MG63 (cell line): ENCODE measurements at places on chromosomes 11 and 22. TPM values are rescaled to one million over a fixed set of nuclear protein-coding genes. Genes with fewer than 3 reads are reported as not detected.

GRCh38 chr11:110078923-110079544, 14.2 kb upstream of the ZC3H12C start:
- DNase-seq, result no peak

DNA sequence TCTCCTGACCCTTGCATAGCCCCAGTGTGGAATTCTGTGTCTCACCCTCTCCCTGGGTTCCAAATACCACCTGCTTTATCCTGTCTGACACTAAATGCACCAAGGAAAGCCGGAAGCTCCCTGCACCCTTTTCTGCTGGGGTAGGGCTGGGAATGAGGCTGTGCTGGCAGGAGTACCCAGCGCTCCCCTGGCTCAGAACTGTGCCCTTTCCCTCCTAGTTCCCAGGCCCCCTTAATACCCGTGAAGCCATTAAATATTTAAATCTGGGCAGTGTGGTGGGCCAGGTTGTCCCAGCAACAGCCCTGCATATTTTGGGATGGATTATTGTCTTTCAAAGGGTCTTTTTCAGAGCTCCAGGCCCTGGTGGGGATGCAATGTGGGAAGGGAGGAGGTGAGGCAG, 63.0 kb downstream of the TP53I11 start:
- DNase-seq, result no peak

MCAT gene
- total RNA-seq, result 7.9 and 19.0 TPM in 2 replicates

GLYATL2 gene
- total RNA-seq, result not detected in 2 replicates
